ENCODE measurements at places on chromosomes 7 and 10. TPM values are rescaled to one million over a fixed set of nuclear protein-coding genes. Genes with fewer than 3 reads are reported as not detected.

Gene SFTPA1
- polyA plus RNA-seq: not detected

Gene UNCX
- polyA plus RNA-seq: 8.3 TPM

Gene SH2B2
- 4.8 TPM for polyA plus RNA-seq

Gene PLAC9
- polyA plus RNA-seq: 21.8 TPM

Gene FAM24B
- 4.2 TPM for polyA plus RNA-seq

Gene OPN4
- not detected for polyA plus RNA-seq

GRCh38 chr10:95693071-95693667 is 558 bp downstream of the TCTN3 start:
- DNase-seq: no peak

DNA sequence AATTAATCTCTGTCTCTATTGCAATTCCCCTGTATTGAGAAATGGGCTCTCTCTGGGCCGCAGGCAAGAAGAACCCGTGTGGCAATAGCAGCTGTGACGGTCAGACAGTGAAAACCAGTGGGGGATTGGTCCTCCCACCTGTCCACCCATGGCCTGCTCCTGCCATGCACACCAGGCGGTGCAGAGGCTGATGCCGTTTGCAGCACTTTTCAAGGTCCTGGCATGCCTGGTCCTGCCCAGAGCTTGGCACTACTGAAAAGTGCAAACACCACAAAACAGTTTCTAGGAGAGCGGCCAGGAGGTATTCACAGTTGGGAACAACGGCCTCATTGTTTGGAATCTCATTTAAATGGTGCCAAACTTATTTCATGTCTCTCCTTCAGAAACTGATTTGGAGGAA is 41.5 kb downstream of the PSPH start:
- no peak for DNase-seq

GRCh38 chr10:18689498-18689897 is 30.3 kb downstream of the ARL5B start:
- DNase-seq: no peak

DNA sequence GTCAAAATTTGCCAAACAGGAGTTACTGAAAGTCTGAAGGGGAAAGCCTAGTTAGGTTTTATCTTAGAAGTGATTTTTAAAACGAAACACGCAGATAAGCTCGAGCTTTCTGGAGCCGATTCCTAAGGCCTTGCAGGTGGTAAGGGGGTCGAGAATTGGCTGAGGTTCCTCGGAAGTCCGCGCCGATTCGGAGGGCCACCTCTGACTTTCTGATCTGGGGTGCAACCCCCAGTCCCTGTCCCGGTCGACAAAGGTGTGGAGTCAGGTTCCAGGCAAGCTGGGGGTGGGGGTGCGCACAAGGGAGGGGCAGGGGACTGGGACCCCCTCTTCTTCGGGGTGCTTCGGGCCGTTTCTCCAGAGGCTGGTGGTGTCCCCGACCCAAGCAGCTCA is 701 bp upstream of the CUL1 start:
- no peak for DNase-seq

- no peak for DNase-seq
These were observed 7.0 kb upstream of the GBX1 start for GRCh38 chr7:151174246-151175046.

DNA sequence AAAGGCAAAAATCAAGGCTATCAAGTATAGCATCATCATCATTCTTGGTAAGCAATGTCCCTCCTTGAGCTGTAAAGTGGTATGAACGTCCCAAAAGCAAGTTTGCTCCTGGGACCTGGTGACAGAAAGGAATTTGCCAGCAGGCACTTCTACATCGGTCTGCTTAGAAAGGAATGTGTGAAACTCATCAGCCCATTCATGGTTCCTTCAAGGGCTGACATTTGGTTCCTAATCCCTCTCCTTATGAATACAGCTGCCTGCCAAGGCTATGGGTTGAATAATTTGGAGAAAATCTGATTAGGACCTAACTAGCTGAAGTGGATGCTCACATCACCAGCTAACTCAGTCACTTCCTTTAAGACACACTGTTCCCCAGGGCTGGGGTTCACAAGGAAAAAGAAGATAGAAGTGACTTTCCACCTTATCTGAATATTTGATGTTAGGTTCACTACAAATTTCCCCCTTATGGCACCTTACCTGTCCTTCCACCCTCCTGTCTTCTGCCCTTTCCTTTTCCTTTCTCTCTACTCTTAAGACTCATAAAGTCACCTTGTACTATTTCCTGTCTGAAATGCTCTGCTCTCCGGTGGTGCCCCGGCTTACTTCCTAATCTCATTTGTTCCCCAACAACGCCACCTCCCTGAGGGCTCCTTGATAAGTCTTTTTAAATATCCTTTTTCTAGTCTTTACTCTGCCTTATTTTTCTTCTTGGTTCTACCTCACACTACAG is 187.1 kb downstream of the NPSR1 start:
- DNase-seq: no peak

DNA sequence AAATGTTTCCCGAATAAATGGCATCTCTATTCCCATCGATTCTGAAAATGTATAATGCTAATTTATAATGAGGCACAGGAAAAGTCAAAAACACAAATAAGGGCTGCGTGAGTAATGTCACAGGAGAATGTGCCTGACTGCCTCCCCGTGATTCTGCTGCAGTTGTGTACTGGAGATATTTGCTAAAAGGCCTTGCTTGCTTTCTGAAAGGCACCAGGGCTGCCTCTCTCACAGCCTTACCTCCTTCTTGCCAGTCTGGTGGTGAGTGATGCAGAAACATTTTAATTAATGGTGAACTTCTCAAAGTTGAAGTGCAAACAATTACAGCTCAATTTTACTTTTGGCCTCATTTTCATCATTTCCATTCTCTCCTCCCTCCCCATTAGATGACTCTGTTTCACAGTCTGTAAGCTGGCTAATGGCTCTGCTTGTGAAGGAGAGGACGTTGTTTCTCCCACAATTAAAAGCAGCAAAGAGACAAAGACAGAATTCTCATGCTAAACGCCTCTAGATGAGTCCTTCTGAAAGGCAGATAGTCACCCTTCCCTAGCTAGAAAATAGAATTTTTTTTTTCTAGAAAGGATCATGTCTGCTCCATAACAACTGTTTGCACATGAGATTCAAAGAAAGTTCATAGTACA is 377.6 kb downstream of the MDFIC start:
- no peak for DNase-seq

GRCh38 chr7:45293295-45293942 is 135.8 kb downstream of the RAMP3 start:
- DNase-seq: no peak

- no peak for DNase-seq
These were observed 656.3 kb downstream of the TYW1 start for GRCh38 chr7:67652937-67653336.

- no peak for DNase-seq
These were observed 303.4 kb downstream of the PCLO start for GRCh38 chr7:82859106-82859850.

DNA sequence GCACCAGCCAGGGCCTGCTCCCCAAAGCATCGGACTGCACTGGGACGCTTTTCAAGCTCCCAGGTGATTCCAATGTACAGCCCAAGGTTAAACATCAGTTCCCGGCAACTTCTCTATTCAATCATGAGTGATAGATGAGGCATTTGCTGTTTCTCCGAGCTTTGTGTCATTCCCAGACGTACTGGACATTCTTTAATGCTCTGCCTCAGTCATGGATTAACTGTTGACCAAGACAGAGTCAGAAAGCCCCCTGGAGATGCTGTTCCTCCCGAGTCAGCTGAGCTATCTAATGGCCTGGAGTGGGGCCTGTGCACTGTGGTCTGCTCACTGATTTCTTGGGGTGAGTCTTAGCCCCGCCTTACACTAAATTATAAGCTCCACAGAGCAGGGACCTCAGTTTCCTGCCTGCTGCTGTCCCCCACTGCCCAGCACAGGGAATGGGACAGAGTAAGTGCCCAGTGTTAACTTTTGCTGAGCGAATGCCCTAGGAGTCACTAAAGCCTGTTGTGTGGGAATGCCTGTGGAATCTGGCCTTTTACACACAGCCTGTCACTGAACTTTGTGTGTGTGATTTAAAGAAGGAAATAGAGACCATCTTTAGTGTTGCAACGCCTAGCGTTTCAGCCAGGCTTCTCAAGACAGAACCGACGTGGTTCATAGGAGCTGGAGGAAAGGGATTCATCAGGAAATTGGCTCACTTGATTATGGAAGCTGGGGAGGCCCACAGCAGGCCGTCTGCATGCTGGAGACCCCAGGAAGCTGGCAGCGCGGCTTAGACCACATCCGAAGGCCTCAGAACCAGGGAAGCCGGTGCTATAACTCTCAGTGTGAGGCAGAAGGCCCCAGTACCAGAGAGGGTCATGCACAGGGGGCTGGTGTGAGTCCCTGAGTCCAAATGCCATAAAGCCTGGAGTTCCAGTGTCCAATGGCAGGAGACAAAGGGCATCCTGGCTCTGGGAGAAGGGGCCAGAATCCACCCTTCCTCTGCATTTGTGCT is 29.3 kb upstream of the RNF32 start:
- DNase-seq: no peak

DNA sequence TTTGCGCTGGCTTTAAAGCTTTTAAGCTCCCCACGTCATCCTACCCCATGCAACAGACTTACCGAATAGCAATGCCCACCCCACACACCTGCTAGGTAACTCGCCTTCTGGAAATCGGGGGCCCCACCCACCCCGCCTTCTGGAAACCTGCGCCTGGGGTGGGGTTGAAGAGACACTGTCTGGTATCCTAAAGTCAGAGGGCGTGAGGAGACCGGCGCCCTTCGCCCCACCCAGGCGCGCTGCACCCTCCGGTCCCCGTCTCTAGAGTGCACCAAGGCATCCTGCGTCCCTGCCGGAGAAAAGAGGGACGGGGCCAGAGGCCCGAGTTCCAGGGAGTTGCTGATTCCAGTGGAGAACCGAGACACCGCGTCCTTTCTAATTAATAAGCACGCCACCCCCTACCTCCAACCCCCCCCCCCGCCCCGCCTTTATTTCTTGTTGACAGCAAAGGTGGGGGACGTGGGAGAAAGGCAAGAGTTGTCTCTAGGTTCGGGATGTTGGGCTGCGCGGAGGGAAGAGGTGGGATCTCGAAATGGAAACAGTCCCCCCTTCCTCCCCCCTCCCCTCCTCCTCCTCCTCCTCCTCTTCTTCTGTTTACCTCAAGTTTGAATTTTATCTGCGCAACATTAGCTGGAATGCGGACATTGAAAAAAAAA is 220.9 kb upstream of the MKLN1 start:
- no peak for DNase-seq

GRCh38 chr10:30114881-30115625 is 55.7 kb upstream of the JCAD start:
- DNase-seq: no peak

GRCh38 chr7:20158684-20159083 is 58.5 kb downstream of the MACC1 start:
- no peak for DNase-seq

GRCh38 chr7:66301249-66301648 is 96.1 kb downstream of the TPST1 start:
- DNase-seq: no peak

DNA sequence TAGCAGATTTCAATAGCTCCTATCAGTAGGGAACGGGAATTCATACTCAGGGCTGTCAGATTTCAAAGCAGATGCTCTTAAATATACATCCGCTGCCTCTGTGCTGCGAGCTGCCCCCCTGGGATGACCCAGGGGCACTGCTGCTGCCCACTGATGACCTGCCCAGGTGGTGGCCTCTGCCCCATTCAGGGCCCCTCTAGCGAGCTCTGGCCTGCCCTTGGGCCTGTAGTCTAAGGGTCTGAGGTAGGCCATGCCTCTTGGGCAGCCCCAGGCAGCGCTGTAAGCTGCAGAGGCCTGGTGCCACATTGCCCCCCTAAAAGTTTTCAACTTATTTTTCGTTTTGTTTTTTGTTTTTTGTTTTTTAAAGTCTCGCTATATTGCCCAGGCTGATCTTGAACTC is 50.6 kb upstream of the SH2B2 start:
- no peak for DNase-seq

- DNase-seq: no peak
These were observed 242.0 kb upstream of the NPY start for GRCh38 chr7:24042028-24042427.

DNA sequence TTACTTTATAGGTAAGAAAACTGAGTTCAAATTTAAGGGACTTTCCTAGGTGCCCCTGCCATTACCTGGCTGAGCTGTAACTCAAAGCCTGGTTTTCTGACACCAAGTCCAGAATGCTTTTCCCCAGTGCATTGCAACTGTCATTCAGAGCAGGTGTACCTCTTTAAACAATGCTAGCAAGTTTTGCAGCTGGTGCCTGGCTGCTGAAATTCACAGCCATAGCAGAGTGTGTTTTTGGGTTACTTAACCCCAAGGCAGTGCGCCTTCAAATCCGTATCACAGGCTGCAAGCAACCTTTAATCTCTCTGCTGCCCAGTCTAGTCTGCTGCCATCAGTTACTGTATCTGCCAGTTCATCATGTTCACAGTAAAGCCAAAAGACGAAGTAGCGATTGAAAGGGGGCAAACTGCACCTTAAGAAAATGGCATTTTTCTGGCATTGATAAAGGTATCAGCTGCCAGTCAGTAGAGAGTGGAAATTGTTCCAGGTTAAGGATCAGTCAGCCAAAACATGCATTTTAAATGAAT is 265.4 kb downstream of the CSTF2T start:
- DNase-seq: no peak

DNA sequence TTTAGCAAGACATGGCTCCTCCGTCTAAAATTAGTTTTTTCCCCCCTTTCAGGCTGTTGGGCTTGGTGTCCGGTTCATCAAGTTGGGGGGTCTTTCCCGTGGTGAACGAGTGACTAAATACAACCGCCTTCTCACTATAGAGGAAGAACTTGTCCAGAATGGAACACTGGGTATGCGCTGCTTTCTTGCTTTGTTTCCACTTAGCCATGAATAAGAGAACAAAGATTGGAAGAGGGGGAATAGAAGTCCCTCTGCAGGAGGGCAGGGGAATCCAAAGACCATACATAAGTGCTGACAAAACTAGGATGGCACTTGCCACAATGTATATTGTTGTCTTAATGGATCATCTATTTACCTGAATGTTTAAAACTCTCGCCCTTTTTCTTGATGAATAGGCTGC is 30.5 kb downstream of the ENO4 start:
- DNase-seq: no peak

GRCh38 chr10:114518401-114519305 is 114.4 kb upstream of the AFAP1L2 start:
- no peak for DNase-seq

GRCh38 chr7:95596198-95597063 is at the start of gene PDK4:
Gene PDK4 (minus strand): TSS chr7:95596516. CDS start chr7:95596293, 223 bp downstream.
- DNase-seq: no peak
